ENCODE measurements at places on chromosomes 16 and 17.

- DNase-seq, result no peak
Measured at GRCh38 chr16:85521552-85522307, 91.4 kb upstream of the GSE1 start.

- DNase-seq, result no peak
Measured at GRCh38 chr17:66337866-66338485, 35.6 kb downstream of the PRKCA start.

DNA sequence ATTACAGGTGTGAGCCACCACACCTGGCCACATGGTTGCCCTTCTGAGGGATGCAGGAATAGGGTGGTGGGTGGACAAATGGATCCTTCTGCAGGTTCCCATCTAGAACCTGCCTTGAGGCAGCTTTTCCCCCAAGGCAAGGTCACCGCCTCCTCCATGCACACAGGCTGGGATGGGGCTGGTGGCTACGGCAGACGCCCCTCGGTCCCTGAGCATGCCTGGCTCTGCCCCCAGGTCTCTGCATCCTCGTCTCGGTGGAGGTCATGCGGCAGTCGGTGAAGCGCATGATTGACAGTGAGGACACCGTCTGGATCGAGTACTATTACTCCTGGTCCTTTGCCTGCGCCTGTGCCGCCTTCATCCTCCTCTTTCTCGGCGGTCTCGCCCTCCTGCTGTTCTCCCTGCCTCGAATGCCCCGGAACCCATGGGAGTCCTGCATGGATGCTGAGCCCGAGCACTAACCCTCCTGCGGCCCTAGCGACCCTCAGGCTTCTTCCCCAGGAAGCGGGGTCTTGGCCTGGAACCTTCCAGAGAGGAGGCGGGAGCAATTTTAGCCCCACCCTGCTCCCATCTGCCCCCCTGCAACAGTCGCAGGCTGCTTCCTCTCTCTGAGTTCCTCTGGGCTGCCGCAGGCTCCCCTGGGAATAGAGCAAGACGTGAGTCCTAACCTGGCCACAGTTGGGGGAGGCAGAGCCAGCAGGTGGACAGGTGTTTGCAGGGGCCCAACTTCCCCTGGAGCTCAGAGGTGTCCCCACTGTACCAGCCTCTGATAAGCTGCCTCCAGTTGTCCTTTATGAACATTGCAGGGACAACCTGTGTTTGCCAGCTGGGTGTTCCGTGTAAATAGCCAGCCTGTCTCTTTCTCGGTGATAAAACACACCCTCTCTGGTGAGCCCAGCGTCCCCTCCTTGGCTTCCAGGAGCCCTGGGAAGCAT is 11.7 kb downstream of the CACNG1 start:
- no peak for DNase-seq

DNA sequence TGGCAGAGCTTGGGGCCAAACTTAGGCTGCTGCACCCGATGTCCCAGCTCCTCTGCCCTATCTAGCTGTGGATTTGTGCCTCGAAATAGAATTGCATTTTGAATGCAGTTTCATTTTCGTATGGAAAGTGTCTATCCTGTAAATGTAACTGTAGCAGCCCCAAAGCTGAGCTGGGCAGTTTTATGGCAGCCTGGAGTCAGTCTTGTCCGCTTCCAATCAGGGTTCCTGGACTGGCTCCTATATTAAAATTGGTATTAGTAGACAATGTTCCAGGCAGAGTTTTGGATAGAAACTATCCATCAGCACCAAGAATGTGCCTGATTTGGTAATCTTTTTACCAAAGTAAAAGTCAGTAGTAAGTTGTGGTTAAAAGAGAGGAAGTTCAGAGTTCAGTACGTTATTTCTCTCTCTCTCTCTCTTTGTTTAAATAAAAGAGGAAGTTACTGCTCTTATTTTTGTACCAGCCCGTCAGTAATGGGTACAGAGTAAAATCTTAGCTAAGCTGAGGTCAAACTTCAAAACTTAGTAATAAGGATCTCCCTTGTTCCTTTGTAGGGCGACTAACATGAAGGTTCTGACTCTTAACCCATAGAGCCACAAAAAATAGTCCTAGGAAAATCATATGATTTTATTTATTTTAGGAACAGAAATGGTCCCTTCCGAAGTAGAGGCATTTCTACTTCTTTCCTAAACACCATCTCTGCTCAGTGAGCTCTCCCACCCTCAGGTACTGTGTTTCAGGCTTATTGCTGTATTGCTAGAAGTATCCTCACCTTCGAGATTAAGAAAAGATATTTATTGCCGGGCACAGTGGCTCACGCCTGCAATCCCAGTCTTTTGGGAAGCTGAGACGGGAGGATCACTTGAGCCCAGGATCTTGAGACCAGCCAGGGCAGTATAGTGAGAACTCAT is 28.0 kb downstream of the PRKCB start:
- peak; percentile 42 for DNase-seq

DNA sequence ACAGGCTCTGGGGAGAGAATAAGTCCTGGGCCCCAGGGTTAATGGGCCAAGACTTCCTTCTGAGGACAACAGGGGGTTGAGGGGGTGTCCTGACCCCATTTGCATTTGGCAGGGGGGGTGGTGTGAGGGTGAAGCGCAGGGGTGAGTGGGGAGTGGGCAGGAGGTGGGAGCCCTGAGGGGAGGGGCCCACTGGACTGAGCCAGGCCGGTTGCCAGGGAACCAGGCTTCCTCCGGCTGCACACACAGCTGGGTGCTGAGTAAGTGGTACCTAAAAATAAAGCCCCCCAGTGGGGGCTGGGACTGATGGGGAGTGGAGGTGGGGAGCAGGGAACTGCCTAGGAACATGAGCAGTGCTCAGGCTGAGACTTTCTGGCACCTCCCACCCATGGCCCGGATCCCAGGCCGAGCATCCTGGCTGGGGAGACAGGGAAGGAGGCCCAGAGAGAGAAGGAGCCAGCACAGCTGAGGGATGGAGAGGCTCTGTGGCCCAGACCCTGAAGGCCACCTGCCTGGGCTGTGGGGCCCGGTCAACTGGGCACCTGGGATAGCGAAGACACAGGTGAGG is 7.5 kb upstream of the RASD1 start:
- DNase-seq, result no peak

DNA sequence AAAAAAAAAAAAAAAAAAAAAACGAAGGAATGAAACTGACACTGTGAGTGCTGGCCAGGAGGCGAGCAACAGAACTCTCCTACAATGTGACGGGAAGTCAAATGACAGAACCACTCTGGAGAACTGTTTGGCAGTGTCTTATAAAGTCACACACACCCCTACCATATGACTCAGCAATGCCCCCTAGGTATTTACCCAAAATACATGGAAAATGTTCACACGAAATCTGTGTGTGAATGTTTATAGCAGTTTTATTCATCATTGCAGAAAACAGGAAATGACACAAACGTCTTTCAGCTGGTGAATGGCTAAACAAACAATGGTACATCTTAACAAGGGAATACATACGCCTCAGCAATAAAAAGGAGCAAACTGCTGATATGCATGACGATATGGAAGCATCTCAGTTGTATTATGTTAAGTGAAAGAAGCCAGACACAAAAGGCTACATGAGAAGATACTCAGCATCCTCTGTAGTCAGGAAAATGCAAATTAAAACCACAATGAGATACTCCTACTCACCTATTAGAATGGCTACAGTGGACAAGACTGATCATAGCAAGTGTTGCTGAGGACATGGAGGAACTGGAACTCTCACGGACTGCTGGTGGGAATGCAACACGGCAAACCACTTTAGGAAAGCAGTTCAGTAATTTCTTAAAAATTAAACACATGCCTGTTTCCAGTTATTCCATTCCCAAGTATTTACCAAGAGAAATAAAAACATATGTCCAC is 74.7 kb downstream of the TBC1D16 start:
- DNase-seq, result no peak

DNA sequence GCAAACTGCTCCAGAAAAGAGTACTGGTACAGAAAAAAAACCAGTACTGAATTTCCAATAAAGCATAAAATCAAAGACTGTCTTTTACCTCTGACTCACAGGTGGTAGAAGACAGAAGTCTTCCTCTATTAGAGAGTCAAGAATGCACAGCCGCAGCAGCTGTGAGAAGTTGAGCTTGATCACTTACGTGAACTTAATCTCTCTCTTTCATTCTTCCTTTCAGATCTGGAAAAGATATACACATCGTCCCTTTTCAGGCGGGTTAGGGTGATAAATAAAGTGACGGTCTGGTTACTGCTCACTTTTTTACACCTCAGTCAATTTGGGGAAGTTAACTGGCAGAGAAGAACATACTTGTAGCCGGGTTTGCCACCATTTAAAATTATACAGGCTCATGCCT is 3.9 kb downstream of the IFT140 start:
- no peak for DNase-seq

DNA sequence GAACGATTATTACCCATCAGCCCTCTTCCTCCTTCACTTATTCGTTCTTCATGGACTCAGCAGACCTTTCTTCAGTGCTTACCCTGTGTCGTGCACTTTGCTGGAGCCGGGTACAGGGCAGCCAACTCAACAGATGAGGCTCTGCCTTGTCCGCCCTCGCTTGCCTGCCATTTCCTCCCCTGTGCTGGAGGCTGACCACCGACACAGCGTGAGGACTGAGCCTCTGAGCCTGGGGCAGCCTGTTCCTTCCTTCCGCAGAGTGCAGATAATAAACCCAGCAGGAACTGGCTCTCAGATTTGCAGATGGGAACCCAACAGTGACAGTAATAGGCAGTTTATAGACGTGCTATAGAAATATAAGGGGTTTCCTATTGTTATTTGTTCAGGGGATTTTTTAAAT is 7.0 kb upstream of the SLC39A11 start:
- no peak for DNase-seq

- peak; percentile 32 for DNase-seq
Measured at GRCh38 chr17:59859444-59860025, 33.2 kb downstream of the TUBD1 start.

- peak; percentile 31 for DNase-seq
Measured at GRCh38 chr17:48299760-48300159, 130.3 kb downstream of the SKAP1 start.

DNA sequence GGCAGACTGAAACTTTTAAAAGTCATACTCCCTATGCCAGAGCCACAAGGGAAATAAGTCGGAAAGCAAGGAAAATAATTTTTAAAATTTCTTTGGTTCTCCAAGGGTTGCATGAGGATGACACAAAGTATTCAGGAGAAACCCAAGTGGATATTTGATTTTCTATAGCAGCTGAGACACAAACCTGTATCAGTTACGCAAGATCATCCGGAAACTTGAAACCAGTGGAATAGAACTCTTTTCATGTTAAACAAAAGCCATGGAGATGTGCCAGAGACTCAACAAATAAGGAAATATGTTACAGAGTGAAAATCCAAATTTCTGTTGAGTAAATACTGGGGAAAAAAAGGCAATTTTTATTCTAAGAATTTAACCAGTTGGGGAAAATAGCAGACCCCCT is 294.7 kb downstream of the KIF2B start:
- no peak for DNase-seq

DNA sequence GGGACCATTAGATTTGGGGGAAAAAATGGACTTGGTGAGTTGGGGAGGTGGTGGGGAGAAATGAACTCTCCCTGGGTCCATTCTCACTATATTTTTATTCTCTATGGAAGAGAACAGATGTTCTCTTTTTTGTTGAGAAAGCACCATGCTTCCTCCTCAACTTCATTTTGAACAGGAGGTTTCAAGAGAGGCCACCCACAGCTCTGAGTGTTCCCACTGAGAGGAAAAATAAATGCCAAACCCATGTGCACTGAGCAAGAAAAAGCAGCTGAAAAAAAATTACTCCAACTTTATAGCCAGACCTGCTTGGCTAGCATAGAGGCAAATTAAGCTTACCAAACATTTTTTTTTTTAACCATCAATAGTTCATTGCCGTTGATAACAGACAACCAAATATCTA is 883.6 kb downstream of the KCNJ2 start:
- DNase-seq, result no peak

- peak; percentile 27 for DNase-seq
Measured at GRCh38 chr16:20675488-20676267, 21.8 kb downstream of the ACSM1 start.

DNA sequence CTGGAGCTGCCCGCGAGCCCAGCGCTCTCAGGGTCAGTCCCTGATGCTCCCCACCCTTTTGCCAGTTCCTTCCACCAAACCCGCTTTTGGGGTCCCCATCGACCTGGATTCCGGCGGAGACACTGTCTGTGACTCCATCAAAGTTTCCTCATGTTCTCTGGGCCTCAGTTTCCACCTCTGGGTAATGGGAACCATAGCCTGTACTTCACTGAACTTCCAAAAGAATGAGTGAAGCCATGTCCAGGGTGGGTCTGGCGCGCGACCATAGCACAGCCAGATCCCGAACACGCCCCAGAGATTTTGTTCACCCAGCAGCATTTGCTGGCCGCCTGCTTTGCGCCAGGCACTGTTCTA is 327 bp downstream of the SDR42E2 start:
- DNase-seq, result no peak

DNA sequence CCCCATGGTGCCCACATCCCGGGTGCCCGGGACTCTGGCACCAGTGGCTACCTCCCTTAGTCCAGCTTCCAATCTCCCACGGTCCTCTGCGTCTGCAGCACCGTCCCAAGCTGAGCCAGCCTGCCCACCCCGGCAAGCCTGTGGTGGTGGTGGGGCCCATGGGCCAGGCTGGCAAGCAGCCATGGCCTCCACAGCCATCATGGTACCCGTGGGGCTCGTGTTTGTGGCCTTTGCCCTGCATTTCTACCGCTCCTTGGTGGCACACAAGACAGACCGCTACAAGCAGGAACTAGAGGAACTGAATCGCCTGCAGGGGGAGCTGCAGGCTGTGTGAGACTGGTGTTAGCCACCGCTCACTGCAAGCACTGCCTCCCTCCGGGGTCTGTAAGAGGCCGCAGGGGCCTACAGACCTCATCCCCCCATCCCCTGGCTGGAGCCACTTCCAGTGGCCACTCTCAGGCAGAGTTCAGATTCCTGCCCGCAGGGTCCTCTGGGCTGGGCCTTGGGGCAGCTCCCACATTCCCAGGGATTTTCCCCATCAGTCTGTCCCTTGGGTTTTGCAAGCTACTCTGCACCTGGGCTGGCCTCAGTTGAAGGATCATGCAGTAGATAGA is 3.9 kb upstream of the SETD1A start:
- peak; percentile 64 for DNase-seq
